ENCODE measurements at places on chromosomes 7 and 10.

- no peak for DNase-seq
Observed at GRCh38 chr10:77240041-77240652, 397.5 kb downstream of the KCNMA1 start.

GRCh38 chr10:18486438-18486837 lies 164.9 kb downstream of the NSUN6 start:
- no peak for DNase-seq

GRCh38 chr10:133474027-133474426 lies 20.3 kb downstream of the SCART1 start:
- DNase-seq: peak; percentile 45

GRCh38 chr7:22791204-22792158 lies 31.2 kb downstream of the TOMM7 start:
- peak; percentile 78 for DNase-seq

DNA sequence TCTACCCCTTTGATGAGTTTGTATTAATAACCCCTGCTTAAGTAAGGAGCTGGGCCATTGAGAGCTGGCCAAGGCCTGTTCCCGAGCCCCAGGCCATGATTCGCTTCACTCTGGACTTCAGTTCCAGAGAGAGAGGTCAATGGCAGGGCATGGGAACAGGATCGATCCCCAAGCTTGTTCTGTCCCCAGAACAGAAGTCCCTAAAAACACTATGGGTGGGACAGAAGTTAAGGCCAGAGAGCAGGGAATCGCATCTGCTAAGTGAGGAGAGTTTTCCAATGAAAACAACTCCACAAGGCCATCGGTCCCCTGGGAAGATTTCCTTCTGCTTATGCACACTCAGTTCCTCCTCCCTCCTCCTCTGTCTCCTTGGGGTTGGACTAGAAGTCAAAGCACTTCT lies 159.6 kb downstream of the LSM5 start:
- no peak for DNase-seq

DNA sequence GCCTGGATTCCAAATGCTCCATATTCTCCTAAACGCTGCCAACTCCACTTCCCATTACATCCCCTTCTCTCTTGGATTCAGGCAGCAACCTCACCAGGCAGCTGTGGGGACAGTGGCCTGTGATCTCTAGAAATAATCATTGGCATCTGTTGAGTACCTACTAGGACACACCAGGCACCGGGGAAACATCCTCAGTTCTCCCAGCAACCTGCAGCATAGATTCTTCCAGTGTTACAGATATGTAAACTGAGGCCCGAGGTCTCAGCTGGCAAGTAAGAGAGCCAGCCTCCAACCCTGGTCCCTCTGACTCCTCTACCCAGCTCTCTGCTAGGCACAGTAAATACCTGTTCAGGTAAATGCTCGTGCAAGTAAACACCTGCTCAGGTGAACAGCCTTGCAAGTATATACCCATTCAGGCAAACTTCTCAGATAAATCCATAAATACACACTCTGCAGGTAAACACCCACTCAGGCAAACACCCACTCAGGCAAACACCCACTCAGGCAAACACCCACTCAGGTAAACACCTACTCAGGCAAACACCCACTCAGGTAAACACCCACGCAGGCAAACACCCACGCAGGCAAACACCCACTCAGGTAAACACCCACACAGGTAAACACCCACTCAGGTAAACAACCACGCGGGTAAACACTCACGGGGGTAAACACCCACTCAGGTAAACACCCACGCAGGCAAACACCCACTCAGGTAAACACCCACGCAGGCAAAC lies 18.7 kb downstream of the ASB13 start:
- no peak for DNase-seq
